Activated CD4-positive, CD25-positive, alpha-beta regulatory T cell (primary cell): ENCODE measurements at places on chromosomes 3 and 15.

GRCh38 chr3:16945330-16945729, 60.6 kb downstream of the PLCL2 start:
- DNase-seq = no peak

DNA sequence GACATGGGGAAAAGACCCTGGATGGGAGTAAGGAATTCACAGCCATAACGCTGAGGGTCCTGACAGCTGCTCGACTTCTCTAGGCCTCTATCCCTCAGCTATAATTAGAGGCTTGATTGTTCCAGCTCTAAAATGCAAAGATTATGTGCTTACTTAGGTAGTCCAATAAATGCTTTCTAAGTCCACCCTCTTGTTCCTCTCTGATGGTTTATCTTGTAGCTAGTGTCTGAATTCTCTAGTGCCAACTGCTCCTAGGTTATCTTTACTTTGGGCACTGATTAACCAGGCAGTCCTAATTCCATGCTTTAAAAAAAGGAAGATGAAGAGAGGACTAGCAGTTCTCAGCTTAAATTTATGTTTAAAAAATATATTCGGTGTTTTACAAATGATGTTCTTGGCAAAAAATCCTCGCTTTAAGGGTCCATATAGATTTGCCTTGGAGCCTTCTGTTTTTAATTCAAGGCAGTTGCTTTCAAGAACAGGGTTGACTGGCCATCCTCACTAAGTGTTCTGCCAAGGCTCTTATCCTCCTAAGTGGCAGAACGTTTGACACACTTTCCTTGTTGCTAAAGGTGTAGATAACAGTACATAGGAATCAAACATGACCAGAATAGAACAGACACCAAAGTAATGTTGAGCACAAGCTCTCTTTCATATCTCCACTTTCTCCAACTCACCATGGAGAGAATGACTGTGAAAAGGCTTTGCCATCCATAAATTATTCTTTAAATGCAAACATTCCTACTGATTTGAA, 60.6 kb downstream of the THRB start:
- no peak for DNase-seq

- no peak for DNase-seq
Observed at GRCh38 chr3:141900343-141900742, 23.9 kb downstream of the ATP1B3 start.

- DNase-seq = no peak
Observed at GRCh38 chr3:46359733-46360493, 6.0 kb downstream of the CCR2 start.

DNA sequence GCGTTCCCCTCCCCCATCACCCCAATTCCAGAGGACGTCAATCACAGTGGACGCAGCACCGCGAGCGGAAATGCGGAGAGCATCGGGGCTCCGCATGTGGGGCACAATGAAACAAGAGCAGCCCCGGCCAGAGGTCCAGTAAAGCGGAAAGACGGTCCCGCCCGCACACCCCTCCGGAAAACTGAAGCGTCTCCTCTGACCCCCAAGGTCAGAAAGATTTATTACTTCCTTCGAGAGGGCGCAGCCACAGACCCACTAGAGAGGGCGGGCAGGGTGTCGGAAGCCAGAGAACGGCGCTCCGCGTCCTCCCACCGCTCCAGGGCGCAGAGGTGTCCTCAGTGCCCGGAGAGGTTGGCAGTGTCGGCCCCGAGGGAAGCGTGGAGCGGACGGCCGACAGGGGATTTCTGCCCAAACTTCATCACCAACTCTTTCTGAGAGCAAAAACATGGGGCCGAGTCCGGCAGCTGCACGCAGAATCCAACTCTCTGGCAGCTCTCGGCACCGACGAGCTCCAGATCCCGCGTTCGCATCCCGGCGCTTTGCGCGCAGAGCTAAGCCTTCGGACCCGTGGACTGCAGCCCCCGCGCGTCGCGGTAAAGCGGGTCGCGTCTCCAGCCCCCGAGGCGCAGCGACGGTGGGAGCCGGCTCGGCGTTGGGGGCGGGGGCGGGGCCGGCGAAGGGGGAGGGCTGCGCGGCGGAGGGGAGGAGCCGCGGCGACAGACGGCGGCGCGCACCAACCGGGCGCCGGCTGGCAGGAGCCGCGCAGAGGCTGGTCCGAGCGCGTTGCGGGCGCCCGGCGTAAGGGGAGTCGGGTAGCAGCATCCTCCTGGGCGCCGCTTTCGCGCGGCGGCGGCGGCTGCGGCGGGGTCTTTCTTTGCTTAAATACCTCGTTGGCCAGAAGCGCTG, at the start of gene CHST2:
CHST2 (plus strand) TSS at position 763 of the 906 bp plus-strand sequence. CDS start 1,046 bp downstream, outside the sequence.
- DNase-seq = peak; percentile 53

- no peak for DNase-seq
Observed at GRCh38 chr15:67051088-67052045, 14.0 kb upstream of the SMAD3 start.

- DNase-seq = no peak
Observed at GRCh38 chr15:60941448-60941847, 287.7 kb downstream of the RORA start.

GRCh38 chr15:66587020-66587419, 21.2 kb upstream of the LCTL start:
- no peak for DNase-seq

DNA sequence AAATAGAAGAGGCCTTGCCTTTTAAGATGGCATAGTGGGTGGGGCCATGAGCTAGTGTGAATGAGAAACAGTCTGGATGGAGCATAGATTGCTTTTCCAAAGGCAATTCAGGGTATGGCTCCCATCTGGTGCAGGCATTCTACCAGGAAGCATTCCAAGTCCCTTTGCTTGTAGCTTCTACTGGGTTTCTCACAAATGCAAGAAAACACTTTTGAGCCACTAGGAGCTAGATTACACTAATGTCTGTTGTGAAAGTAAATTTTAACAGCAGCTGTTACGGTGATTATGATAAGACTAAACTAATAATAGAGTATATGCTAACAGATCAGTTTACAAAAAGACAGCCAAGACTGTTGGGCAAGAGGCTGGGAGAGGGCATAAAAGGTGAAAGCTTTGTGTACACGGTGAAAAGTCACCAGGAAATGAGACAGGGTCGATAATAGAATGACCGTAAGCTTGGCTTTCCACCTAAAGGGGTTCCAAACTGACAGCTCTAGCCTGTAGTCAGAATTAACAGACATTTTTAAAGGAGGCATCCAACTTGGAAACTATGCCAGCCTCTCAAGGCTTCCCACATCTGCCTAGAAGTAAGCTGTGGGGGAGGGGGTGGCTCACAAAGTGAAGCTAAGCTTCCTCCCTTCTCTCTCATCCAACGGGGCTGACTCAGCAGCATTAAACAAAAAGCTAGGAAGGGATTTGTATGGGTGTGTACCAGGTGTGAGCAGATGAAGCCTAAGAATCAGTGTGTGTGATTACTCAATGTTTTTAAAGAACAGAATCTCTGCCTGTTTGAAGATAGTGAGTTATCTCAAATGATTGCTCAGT, 61.1 kb upstream of the GPD1L start:
- no peak for DNase-seq

DNA sequence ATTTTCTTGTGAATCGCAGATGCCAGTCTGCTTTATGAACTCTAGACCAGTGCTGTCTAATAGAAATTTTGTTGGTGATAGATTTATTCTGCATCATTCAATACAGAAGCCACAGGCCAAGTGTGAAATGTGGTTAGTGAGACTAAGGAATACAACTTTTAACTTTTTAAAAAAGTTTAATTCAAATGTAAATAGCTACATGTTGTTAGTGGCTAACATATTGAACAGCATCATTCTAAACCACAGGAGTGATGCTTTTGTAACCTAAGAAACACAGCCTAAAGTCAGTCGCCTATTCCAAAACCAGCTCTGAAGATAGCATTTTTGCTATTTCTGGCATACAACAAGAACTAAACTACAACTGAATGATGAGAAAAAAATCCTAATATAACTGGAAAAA, 164.8 kb upstream of the CBLB start:
- DNase-seq = no peak

- DNase-seq = no peak
Observed at GRCh38 chr3:149886957-149887356, 73.9 kb downstream of the RNF13 start.

- no peak for DNase-seq
Observed at GRCh38 chr15:32901995-32902394, 184.2 kb downstream of the GREM1 start.

- no peak for DNase-seq
Observed at GRCh38 chr3:36172699-36173098, 207.6 kb upstream of the STAC start.

GRCh38 chr15:45641374-45641781, 6.5 kb downstream of the SQOR start:
- DNase-seq = no peak

- DNase-seq = no peak
Observed at GRCh38 chr3:174223042-174223441, 636.1 kb upstream of the NAALADL2 start.

- DNase-seq = no peak
Observed at GRCh38 chr15:57619746-57620145, 28.0 kb downstream of the MYZAP start.

GRCh38 chr15:32852771-32853170, 135.0 kb downstream of the GREM1 start:
- no peak for DNase-seq

DNA sequence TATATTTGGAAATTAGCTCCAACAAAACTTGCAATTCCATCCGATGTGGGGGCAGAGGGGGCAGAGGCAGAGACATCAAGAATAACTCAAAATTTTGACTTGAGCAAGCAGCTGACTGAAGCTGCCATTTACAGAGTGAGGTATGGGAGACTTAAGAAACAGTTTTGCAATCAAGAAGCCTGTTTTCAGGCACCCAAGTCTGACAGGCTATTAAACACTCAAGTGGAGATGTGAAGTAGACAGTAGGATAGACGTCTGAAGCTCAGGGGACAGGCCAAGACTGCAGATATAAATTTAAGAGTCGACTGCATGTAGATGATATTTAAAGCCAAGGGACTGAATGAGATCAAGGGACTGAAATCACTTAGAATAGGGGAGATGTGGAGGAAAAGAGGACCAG, 9.9 kb upstream of the SH3BP5 start:
- no peak for DNase-seq

GRCh38 chr3:136624894-136625815, 127.0 kb downstream of the STAG1 start:
- no peak for DNase-seq
